Cerebellar cortex (tissue), 1 donor: ENCODE measurements at places on chromosomes 5 and 9.

GRCh38 chr9:18173923-18174322, 300.0 kb upstream of the ADAMTSL1 start:
- DNase-seq = no peak

- DNase-seq = no peak
These were observed 323.7 kb upstream of the KLF4 start for GRCh38 chr9:107813287-107813686.

GRCh38 chr9:36802201-36802920, 229.7 kb downstream of the MELK start:
- DNase-seq = no peak

- DNase-seq = no peak
These were observed 171.4 kb downstream of the MCTP1 start for GRCh38 chr5:95113489-95113888.

GRCh38 chr9:114849450-114849849, 43.6 kb upstream of the TNFSF15 start:
- no peak for DNase-seq
